ENCODE measurements at places on chromosomes 3 and 15. TPM values are rescaled to one million over a fixed set of nuclear protein-coding genes. Genes with fewer than 3 reads are reported as not detected.
A peak's percentile ranks its signal among the peaks of the same experiment; 100 is the strongest.

GRCh38 chr3:373193-373779 is 176.7 kb downstream of the CHL1 start:
- no peak for DNase-seq

- DNase-seq: no peak
Observed at GRCh38 chr15:31461911-31462480, 135.4 kb downstream of the KLF13 start.

DNA sequence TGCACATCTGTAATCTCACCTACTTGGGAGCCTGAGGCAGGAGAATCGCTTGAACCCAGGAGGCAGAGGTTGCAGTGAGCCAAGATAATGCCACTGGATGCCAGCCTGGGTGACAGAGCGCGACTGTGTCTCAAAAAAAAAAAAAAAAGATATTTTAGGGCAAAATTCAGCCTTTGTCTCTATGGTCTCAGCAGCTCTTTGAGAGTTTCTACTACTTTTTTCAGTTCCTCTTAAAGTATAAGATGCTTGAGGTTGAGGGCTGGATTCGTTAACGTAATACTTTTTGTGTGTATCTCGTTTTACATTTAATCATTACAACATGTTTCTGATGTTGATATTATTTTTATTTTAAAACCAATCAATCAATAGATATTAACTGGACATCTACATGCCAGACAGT is 381.2 kb upstream of the TBL1XR1 start:
- no peak for DNase-seq

The C3orf62 gene
- 4.7 TPM for total RNA-seq

The TRH gene
- total RNA-seq: not detected

GRCh38 chr3:22496641-22497040 is 706.5 kb upstream of the UBE2E2 start:
- DNase-seq: no peak

The SLC9C1 gene
- 1.2 TPM for total RNA-seq

GRCh38 chr3:134076851-134077250 is 47.1 kb upstream of the SLCO2A1 start:
- no peak for DNase-seq

- no peak for DNase-seq
Observed at GRCh38 chr15:78130466-78131294, 565 bp downstream of the CIB2 start.

GRCh38 chr3:124297062-124297980 is 305.4 kb upstream of the ROPN1 start:
- no peak for DNase-seq

The MLF1 gene
- total RNA-seq: 16.9 TPM

The IMPG2 gene
- total RNA-seq: 0.85 TPM

DNA sequence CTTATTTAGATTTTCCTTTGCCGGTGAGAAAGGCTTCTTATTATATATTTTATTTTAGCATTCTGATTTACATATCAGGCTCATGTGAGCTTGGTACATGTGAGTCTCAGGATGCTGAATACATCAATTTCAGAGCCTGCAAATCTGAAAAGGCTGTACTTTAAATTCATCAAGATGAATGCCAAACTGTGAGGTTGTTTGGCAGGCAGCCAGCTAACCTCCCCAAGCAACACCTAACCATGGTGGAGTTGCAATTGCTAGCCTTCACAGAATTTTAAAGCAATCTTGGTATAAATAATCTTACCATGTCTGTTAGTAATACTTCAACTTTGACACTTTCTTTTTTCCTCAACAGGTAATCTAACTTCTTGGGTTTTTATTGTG is 252.5 kb downstream of the CDIN1 start:
- DNase-seq: no peak

DNA sequence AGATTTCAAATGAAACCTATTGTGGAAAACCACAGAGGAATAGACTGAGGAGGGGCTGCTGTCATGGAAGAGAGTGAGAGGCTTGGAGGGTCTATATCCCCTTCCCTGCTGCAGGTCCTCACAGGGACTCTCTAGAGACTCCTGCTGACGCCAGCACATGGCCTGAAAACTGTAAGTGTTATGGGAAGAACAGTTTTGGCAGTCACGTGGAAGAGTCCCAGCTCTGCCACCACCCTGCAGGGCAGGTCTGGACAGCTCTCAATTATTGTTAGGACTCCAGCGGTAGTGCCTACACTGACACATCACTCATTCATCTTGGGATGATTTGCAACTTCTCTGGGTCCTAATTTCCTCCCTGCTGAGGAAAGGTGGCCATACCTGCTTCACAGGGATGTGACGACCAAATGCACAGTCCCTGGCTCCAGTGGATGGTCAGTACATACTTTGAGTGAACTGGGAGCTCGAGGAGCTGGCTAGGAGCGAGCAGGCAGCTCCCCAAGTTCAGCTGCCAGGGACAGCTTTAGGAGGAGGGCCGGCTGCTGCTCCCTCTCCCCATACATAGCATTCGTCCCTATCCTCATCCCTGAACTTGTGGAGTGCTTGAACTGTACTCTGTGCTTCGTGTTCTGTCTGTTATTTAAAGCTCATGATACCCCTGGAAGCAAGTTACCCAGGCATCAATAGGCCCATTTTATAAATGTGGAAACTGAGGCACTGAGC is 49.2 kb downstream of the CTXND1 start:
- no peak for DNase-seq

DNA sequence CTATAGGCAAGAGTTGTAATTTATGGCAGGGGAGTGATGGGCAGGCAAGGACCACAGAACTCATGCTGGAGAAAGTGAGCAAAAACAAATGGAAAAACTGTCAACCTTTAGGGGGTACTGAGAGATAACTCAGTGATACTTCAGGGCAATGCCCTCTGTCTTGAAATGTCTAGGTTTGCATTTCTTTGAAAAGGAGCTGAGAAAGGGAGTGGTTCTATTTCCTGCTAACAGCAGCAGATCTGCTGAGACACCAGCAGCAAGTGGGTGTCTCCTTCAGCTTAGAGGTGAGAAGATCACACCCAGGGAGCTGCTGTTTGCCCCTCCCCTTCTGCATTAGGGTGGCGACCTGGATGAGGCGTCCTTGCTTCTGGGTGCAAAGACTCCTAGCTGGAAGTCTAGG is 42.3 kb upstream of the XIRP1 start:
- no peak for DNase-seq

DNA sequence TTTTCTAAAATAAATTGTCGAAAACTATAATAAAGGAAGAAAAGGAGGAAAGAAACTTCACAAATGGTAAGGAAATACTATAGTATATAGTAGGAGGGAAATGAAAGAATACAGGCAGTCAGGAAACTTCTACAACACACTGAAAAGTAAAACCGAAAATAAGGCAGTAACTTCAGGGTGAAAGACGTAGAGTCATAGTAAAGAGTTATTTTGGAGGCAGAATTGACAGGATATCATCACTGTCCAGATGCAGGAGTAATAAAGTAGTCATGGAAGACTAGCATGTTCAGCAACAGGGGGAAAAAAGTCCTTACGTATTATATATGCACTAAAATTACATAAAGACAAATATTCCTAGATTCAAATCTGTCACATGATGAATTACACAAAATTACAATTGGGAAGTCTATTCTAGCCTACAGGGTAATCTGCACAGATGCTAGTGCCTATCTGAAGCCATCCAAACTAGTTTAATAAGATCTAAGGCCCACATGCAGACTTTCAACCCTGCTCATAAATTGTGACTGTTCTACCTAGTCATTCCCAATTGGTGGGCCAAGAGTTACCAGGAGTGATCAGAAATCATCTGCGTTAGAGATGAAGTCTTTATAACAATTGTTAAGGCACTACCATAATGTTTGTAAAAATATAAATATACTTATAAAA is 14.0 kb downstream of the VPS13C start:
- DNase-seq: no peak

The HCN4 gene
- 0.50 TPM for total RNA-seq

- DNase-seq: no peak
Observed at GRCh38 chr3:112002096-112002971, 3.6 kb downstream of the TAGLN3 start.

DNA sequence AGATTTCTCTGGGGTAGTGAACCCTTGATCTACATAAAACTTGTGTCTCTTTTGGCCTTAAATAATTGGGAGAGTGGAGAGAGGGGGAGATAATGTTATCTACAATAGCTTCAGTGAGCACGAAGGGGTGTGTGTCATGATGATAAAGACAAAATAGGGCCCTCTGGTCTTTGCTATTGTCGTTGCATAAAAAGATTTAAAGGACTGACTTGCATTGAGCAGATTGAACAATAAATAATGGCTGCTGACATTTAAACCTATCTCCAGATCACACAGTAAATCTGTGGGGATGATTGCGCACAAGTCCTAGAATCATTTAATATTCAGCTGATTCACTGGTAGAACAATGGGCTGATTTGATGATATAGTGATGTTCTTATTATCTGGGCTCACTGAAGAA is 71.3 kb upstream of the GAP43 start:
- DNase-seq: no peak

GRCh38 chr15:73688455-73688854 is 4.3 kb downstream of the CD276 start:
- DNase-seq: no peak

The TTLL13 gene
- total RNA-seq: 0.54 TPM

DNA sequence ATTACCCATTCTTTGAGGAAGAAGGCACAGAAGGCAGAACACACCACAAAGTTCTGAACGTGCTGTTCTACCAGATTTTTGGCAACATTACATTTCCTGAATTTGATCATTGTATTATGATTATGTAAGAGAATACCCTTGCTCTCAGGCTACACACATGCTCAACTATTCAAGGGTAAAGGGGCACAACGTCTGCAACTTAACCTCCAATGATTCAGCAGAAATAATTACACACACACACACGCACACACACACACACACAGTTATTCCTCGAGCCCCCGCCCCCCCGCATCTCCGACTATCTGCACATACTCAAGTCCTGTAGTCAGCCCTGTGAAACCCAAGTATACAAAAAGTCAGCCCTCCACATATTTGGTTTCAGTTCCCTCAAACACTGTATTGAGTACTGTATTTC is 26.8 kb downstream of the RPN1 start:
- DNase-seq: no peak

The ACTR8 gene
- total RNA-seq: 29.6 TPM

GRCh38 chr3:120693439-120694171 is 11.6 kb upstream of the HGD start:
- DNase-seq: no peak

The MAGEF1 gene
- 37.9 TPM for total RNA-seq

The ACOX2 gene
- 18.6 TPM for total RNA-seq

- no peak for DNase-seq
Observed at GRCh38 chr15:91429973-91430372, 329.9 kb downstream of the SV2B start.

- DNase-seq: no peak
Observed at GRCh38 chr3:159899166-159899565, 89.5 kb upstream of the IL12A start.

- DNase-seq: no peak
Observed at GRCh38 chr3:175238801-175239200, 379.7 kb downstream of the NAALADL2 start.

The CRABP1 gene
- not detected for total RNA-seq

- no peak for DNase-seq
Observed at GRCh38 chr3:189365609-189366564, 194.1 kb downstream of the TPRG1 start.

The C3orf33 gene
- total RNA-seq: 6.0 TPM

DNA sequence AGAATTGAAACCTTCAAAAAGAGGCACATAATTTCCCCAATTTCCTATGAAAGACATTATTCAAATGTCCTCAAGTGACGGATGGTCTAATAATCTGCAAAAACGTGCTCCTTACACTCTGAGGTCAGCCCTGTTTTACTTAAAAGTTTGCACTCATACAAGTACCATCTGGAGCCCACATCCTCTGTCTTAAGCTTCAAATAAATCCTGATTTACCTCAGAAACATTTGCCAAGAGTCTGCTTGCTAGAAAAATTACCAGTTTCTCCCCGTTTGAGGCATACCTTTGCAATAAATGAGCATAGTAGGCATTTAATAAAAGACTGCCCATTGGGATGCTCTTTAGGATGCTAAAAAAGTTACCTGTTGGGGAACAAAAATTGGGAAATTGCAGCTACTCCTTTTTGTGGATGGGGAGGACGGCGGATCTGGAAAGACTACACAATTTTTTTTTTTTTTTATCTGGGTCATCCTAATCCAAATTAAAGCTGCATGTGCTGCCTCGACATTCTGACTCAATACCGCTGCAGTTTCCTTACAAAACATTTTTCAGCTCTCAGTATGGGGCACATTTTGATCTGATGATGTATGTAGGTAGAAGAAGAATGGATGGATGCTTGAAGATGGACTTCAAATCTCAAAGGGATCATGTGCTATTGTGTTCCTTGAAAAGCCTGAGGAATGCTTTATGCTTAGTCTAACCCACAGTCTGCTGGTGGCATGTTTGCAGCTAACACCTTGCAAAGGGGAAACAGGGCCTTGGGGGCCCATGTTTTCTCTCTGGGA is 233.7 kb upstream of the ADAMTS9 start:
- no peak for DNase-seq

- DNase-seq: peak; percentile 66
Observed at GRCh38 chr3:194930377-194931204, 244.9 kb downstream of the FAM43A start.

The PAQR5 gene
- total RNA-seq: 51.3 TPM

GRCh38 chr3:49799761-49800160 is at the start of gene CDHR4:
Gene CDHR4 (minus strand): TSS chr3:49799873. CDS start chr3:49799812, 61 bp downstream.
- DNase-seq: no peak

- DNase-seq: no peak
Observed at GRCh38 chr15:66633041-66633937, 67.5 kb upstream of the LCTL start.

The ABCC5 gene
- total RNA-seq: 39.3 TPM

DNA sequence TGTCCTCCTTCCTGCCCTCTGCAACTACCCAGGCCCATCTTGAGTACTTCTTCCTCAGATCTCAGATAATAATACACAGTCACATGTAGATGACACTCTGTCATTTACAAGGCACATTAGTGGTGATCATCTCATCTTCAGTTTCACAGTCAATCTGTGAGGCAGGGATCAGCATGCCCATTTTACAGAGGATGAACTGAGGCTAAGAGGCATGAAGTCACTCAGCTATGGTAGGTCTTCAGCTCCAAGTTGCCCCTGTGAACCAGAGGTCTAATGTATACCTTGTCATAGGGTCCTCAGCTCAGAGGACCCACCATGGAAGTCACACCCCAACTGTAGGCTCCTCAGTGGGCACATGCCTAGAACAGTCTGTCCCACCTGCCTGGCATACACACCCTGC is 4.2 kb upstream of the CILP start:
- no peak for DNase-seq

DNA sequence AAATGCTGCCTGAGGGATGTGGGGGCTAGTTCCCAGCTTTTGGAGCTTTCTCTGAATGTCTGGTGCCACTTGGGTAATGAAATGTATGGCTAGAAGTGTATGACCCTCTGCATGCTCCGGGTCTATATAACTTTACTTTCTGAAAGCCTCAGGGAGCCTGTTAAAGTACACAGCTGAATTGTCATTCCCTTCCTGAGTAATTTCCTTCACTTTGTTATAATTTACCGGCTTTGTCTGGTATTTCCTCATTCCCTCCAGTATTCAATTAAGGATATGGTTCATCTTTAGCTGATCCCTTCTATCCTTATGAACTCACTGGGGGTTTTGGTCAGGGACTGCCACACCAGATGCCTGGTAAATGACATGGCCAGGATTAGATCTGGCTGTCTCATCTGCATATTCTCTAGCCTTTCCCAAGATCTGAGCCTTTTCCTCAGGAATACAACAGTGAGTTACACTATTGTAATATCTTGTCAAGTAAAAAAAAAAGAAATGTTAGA is 620.3 kb downstream of the ZPLD1 start:
- no peak for DNase-seq

- DNase-seq: no peak
Observed at GRCh38 chr3:101228441-101228840, 91.9 kb downstream of the IMPG2 start.

Measured in kidney (tissue), 22 donors.